ENCODE measurements at places on chromosomes 7 and 10.
A peak's percentile ranks its signal among the peaks of the same experiment; 100 is the strongest.

DNA sequence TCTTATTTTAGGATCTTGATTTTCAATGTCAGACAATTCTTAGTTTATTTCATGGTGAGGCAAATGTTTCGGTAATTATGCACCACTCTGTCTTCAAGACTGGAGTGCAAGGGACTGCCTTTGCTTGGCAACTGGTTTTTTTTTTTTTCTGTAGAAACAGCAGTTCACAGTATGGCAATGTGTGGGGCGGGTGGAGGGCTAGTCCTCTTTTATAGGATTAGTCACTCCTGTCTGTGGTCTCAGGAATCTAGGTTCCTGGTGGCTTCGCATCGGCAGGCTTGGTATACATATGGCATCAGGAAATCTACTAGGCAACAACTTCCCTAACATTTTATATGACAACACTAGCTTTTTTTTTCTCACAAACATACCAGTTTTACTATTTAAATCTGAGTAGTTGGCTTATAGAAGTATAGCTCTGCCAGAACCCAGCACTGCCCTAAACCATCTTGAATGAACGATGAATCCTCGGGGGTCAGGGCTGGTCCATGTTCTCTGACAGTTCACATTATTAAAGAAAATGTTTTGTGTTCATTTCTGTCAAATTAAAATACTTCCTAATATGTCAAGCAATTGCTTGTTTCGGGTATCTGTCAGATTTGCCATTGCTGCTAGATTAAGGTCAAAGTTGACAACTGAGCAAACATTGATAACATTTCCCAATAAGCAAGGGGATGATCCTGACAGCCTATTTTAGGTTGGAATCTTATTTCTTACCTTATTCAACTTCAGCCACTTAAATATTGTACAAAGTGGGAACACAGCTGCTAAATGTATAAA lies 289.7 kb upstream of the VSTM2A start:
- DNase-seq: no peak

GRCh38 chr10:17847585-17848296 lies 38.6 kb downstream of the MRC1 start:
- DNase-seq: peak; percentile 32

GRCh38 chr7:30743371-30744074 lies 8.4 kb upstream of the INMT start:
- DNase-seq: peak; percentile 59

DNA sequence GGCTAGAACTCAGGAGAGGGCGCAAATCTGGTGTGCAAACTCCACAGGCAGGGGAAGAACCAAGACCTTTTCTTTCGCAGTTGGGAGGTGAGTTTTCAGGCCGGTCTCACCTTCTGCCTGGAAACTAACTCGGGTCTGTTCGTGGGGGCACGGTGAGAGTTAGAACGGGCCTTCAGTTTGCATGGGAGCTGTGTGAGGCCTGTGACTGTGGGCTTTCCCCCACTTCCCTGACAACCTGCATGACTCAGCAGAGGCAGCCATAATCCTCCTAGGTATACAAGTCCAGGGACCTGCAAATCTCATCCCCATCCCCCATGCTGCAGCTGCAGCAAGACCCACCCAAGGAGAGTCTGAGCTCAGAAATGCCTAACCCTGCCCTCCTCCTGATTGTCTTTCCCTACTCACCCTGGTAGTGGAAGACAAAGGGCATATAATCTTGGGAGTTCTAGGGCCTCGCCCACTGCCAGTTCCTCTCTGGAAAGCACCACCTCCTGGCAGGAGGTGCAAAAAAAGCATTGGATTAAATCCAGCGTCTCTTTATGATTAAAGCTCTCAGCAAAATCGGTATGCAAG lies 194.9 kb upstream of the ETV1 start:
- DNase-seq: no peak

- DNase-seq: peak; percentile 61
Measured at GRCh38 chr10:23063045-23063972, 32.1 kb upstream of the MSRB2 start.

DNA sequence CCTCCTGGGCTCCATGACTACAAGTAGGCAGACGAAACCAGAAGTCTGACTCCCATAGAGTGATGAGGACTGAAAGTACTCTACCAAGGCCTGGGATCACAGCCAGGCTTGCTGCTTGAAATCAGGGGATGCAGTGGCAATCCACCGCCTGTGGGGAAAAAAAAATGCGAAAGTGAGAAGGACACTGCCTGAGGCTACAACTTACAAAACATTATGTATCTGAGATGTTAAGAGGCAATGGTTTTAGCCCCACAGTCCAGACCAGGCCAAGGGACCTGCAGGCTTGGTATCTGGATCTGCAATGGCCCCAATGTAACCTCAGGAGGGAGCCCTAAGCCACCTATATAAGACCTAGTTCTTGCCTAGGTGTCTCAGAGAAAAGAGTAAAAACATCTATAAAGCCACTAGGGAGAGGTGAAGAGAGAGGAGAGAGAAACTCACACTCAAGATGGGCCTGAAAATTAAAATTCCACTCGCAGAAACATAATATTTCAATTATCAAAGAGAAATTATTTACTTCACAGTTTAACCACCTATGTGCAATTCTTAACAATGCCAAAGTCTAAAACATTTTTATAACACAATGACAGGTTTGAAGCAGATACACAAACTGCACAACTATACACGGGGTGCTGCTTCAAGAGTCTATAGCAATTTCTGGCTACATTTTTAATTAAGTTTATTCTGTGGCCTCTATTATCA lies 13.9 kb downstream of the DNAJC1 start:
- DNase-seq: peak; percentile 82

DNA sequence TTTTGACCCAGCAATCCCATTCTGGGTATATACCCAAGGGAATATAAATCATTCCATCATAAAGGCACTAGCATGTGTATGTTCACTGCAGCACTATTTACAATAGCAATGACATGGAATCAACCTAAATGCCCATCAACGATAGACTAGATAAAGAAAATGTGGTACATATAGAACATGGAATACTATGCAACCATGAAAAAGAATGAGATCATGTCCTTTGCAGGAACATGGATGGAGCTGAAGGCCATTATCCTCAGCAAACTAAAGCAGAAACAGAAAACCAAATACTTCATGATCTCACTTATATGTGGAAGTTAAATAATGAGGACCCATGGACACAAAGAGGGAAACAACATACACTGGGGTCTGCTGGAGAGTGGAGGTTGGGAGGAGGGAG lies 58.0 kb upstream of the STARD3NL start:
- no peak for DNase-seq

- no peak for DNase-seq
Measured at GRCh38 chr7:122802301-122802751, 83.9 kb downstream of the CADPS2 start.

- no peak for DNase-seq
Measured at GRCh38 chr7:129779602-129780256, 168.2 kb downstream of the NRF1 start.

- DNase-seq: no peak
Measured at GRCh38 chr10:22193945-22194344, 23.9 kb downstream of the EBLN1 start.

- DNase-seq: no peak
Measured at GRCh38 chr7:25567430-25567829, 339.1 kb upstream of the NPVF start.

DNA sequence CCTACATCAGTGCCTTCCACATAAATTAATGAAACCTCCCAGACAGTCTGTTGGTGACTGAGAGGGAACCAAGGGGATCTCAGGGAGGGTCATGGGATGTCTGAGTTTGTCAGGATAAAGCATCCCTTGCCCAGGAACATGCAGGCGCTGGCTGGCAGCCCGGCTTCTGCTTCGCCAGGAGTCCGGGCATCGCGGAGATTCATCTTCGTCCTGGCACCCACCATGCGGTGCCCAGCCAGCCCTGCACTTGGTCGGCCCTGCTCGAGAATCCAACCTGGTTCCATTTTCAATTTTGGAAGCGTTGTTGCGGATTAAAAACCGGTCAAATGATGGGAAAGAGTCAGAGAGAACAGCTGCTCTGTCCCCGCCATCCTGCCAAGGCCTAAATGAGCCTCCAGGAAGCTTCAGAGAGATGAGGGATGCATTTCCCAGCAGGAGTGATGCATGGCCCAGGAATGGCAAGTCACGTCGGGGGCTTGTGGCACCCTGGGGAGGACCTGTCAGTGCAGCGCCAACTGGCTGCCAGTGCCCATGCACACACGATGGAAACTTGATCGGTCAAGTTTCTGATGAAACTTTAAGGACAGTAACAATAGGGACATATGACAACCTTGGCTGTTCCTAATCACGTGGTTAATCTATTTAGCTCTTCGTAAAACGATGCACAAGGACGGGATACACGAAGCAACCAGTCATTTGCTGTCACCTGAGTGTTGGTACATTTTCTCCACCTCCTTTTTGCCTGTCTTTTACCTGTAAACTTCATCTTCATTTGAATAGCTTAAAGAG lies 260.8 kb upstream of the MKI67 start:
- DNase-seq: no peak

- no peak for DNase-seq
Measured at GRCh38 chr7:44547536-44548231, 6.6 kb upstream of the NPC1L1 start.

GRCh38 chr7:103704701-103705100 lies 258.7 kb upstream of the SLC26A5 start:
- DNase-seq: no peak

GRCh38 chr10:123357421-123357930 lies 203.3 kb downstream of the BUB3 start:
- DNase-seq: no peak

DNA sequence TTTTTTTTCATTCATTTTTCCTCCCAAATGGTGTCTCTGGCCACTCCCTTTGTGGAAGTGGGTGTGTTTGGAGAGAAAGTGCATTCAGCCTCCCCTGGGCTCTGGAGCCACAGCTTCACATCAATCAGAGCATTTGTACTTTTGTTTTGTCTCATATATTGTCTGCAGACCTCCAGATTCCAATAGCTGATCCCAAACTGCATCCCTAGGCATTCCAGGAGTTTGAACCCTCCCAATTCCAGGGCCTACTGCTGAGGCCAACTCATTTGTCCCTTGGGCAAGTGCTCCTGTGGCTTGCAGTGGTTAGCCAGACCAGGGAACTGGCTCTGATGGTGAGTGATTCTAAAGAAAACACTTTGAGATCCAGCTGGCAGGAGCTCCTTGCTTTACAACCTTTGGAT lies 163.3 kb downstream of the IPMK start:
- DNase-seq: no peak

GRCh38 chr7:112938863-112939573 lies 147.6 kb downstream of the GPR85 start:
- DNase-seq: peak; percentile 18

DNA sequence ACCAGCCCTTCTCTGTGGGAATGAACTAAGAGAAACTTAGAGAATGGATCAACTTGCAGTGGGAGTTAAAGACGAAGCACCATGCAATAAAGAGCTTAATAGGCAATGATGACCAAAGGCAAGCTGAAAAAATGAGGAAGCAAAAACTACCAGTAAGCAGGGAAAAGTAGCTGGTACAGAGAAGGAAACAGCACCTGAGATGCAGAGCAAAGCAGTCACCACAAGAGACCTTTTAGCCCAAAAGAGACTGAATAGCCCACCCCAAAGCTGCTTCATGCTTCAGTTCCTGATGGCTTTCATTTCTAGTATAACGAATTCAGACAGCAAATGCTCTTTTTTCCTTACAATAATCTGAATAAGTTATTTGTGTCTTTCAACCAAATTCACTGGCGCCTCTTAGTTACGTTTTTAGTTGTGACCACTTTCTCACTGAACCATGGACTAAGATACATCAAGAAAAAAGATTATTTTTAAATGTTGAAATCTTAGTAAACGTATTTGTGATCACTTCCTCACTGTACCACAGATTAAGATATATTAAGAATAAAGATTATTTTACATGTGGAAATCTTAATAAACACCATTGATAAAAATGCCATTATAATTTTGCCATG lies 76.0 kb downstream of the USP6NL start:
- DNase-seq: no peak

- DNase-seq: no peak
Measured at GRCh38 chr10:71207578-71207977, 4.8 kb upstream of the UNC5B start.
